Activated naive CD4-positive, alpha-beta T cell treated with anti-CD3 and anti-CD28 coated beads, Interleukin-2, amount 50 U/mL, for 72 hours (primary cell): ENCODE measurements at places on chromosomes 1 and 21. TPM values are rescaled to one million over a fixed set of nuclear protein-coding genes. Genes with fewer than 3 reads are reported as not detected.

- DNase-seq, result no peak
These were observed 33.1 kb downstream of the BCL9 start for GRCh38 chr1:147574401-147574800.

GRCh38 chr1:44407430-44408211 is 2.6 kb downstream of the RNF220 start:
- DNase-seq, result no peak

GRCh38 chr1:87151500-87152421 is 176.9 kb upstream of the LMO4 start:
- no peak for DNase-seq

ZSWIM5 gene
- 0.05 TPM for total RNA-seq

GRCh38 chr1:57886376-57886775 is 462.5 kb upstream of the DAB1 start:
- DNase-seq, result no peak

DNA sequence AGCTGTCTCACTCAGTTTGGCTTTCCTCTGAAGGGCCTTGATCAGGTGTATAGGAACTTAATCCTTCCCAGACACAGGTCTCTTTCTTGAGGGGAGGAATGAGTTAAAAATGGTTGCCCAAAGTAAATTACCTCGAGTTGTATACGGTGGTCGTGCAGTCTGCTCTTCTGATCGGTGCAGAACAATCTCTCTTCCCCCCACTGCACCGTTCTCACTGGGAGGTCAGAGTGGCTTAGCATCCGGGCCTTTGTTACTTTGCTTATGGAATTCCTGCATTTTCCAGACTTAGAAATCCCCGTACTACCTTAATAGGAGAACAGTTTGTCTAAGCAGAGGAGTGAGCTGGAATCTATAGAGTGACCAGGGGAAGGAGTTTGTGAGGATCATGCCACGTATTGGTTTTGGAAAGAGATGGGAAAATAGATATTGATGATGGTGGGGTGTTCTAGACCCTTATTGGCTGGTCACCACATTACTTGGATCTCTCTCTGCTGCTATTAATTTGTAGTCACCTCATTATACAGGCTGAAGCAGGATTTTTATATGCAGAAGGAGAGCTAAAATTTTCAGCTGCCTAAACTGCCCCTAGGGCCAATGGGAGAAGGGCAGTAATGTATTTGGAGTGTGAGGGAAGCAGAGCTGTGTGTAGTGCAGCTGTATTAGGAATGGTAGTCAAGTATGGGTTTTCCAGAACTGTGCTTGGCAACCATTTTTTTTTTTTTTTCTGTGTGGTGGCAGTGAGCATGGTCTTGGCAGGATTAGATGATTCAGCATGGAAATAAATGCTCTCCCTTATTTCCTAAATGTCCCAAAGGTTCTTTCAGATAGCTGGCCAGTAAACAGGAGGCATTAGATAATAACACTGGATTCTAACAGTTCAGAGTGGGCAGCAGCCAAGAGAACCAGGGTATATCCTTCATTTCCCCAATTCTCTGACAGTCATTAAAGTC is 81.5 kb downstream of the NDUFS5 start:
- no peak for DNase-seq

CRYAA gene
- not detected for total RNA-seq

KRTAP10-6 gene
- not detected for total RNA-seq

DLGAP3 gene
- total RNA-seq, result 0.71 TPM

- DNase-seq, result no peak
These were observed 28.3 kb upstream of the S100A7 start for GRCh38 chr1:153488731-153489130.

DNA sequence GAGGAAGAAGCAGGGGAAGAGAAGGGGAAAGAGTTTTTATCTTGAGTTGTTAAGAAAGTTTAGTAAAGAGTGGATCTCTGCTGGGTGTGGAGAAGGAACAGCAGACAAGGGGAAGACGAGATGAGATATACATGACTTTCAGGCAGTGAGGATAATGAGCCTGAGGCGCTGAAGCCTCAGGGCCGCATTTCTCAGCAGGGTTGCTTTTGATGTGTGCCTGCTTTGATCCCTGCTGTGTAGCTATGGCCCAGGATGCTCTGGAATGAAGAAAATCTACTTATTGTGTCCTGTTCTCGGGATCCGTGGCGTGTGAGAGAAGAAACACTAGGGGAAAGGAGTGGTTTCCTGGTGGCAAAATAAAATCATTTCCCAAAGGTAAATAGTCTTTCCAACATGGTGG is 15.1 kb upstream of the RPE65 start:
- DNase-seq, result no peak

DNA sequence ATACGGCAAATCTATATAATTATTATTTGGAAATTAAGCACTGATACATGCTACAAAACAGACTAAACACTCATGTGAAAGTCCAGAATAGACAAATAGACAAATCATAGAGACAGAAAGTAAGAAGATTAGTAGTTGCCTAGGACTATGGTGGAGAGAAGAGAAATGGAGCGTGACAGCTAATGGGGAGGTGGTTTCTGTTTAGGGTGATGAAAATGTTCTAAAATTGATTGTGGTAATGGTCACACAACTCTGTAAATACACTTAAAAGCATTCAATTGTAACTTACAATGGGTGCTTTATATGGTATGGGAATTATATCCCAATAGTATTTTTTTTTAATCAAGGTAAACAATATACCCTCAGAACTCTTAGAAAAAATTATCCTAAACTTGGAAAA is 20.4 kb upstream of the ITLN2 start:
- no peak for DNase-seq

DNA sequence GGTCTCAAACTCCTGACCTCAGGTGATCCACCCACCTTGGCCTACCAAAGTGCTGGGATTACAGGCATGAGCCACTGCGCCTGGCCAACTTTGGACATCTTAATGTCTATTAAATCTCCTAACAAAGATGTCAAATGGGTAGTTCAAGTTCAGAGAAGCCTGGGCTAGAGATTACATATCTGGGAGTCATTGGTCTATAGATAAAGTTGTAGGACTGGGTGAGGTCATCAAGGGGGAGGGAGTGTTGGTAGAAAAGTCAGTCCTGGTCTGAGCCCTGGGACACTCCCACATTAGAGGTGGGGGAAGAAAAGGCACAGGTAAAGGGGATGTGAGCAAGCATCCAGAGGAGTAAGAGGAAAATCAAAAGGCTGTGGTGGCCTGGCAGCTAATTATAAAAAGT is 6.6 kb downstream of the UBIAD1 start:
- DNase-seq, result no peak

DNA sequence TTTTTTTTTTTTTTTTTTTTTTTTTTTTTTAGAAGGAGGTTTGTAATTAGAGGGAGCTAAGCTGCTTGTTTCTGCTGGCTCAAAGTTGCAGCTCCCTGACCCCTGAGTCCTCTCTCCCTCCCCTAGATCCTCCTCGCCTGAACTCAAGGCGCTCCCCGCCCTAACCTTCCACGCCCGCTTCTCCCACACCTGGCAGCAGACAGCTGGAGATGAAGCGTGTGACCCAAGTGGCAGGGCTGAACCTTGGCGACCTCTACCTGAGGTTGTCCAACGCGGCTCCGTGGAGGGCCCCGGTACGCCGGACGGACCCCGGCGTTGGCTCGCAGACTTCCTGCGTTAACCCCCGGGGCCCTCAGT is 795 bp downstream of the NGF start:
- DNase-seq, result no peak

DNA sequence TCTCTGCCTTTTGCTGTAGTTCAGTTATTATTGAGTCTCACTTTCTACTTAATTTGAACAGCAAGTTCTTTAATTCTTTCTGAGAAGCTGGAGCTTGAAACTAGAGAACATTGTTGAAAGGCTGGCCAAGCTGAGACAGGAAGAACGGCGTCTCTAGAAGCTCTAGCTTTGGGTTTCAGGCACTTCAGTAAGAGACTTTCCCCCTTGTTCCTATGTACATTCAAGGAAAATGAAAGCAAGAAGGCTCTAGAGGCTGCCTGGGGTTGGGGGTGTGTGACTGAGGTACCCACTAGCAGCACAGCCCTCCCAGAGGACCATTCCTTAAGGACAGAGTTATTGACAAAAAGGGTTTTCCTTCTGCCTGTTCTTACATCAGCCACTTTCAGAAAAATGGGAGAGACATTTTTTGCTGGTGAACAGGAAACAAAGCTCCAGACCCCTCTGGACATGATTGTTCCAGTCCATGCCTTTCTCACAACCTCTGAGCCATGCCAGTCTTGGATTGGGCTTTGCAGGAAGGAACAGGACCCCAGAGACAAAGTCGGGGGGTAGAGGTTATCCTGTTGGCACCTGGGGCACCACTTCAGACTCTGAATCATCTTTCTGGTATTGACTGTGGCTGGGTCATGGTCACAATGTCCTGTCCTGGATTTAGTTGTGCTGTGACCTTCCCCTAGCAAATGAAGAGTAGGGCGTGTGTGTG is 63.1 kb downstream of the LAMC2 start:
- no peak for DNase-seq

GRCh38 chr1:111704776-111705175 is 34.4 kb downstream of the INKA2 start:
- DNase-seq, result no peak

NFYC gene
- 62.5 TPM for total RNA-seq

DNA sequence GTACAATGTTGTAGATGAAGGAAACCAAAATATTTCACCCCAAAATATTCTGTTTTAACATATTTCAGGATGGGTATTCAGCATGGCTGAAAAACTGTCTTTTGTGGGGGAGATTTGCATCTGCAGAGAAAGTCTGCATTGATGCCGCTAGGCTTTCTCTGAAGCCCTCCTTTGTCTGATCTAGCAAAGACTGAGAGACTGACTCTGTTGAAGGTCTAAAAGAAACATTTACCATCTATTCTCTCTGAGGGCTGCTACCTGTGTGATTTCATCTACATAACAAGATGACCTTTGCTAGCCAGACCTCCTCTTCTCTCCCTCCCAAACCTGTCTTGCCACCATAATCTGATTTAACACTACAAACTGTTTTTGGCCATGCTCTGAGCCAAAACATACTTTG is 12.4 kb upstream of the MT1HL1 start:
- no peak for DNase-seq

VPS26C gene
- 69.0 TPM for total RNA-seq

GRCh38 chr1:35881850-35882273 is 1.1 kb upstream of the AGO1 start:
- DNase-seq, result no peak

- DNase-seq, result no peak
These were observed 8.0 kb downstream of the RABGAP1L start for GRCh38 chr1:174167265-174167803.

GRCh38 chr1:21672478-21673276 is 3.5 kb upstream of the RAP1GAP start:
- DNase-seq, result no peak

- no peak for DNase-seq
These were observed 56.3 kb downstream of the ITGB3BP start for GRCh38 chr1:63466759-63467158.

TBX15 gene
- total RNA-seq, result not detected

DNA sequence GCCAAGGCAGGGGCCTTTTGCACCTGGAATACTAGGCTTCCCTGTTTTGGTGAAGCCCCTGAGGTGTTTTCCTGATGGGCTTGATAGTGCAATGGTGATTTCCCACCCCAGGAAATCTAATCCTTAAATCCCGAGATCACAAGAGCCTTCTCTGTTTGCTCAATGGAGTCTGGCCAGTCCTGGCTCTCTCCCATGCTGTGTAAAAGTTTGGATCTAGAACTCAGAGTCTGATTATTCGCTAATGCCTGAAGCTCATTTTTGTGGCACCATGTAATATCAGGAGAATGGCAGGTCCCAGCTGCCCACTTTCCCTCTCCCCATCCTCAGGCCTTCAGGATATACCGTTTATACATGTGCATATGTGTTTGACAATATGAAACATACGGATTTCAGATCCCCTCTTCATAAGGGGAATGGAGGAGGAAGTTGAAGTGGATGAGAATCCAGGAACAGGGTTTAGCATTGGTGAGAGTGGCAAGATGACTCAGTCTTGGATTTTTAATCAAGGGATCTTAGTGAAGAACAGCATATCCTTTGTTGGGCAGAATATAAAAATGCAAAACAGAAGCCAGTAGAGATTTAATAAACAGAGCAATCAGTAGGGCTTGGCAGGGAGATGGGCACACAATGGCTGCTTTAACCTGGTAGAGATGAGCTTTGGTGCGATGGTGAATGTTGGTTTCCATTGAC is 62.1 kb downstream of the CLIC6 start:
- no peak for DNase-seq

DNA sequence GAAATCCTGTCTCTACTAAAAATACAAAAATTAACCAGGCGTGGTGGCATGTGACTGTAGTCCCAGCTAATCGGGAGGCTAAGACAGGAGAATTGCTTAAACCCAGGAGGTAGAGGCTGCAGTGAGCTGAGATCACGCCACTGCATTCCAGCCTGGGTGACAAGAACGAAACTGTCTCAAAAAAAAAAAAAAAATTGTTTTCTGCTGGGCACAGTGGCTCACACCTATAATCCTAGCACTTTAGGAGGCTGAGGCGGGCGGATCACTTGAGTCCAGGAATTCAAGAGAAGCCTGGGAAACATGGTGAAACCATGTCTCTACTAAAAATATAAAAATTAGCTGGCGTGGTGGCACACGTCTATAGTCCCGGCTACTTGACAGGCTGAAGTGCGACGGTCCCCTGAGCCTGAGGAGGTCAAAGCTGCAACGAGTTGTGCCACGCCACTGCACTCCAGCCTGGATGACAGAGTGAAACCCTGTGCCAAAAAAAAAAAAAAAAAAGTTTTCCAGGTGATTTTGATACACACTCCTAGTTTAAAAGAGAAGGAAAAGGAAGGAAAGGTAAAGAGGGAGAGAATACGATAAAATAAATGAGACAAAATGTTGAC is 31.7 kb downstream of the ABL2 start:
- no peak for DNase-seq

RAB3GAP2 gene
- 51.5 TPM for total RNA-seq

- DNase-seq, result no peak
These were observed 598.1 kb upstream of the ADGRL4 start for GRCh38 chr1:79604490-79605198.

DNA sequence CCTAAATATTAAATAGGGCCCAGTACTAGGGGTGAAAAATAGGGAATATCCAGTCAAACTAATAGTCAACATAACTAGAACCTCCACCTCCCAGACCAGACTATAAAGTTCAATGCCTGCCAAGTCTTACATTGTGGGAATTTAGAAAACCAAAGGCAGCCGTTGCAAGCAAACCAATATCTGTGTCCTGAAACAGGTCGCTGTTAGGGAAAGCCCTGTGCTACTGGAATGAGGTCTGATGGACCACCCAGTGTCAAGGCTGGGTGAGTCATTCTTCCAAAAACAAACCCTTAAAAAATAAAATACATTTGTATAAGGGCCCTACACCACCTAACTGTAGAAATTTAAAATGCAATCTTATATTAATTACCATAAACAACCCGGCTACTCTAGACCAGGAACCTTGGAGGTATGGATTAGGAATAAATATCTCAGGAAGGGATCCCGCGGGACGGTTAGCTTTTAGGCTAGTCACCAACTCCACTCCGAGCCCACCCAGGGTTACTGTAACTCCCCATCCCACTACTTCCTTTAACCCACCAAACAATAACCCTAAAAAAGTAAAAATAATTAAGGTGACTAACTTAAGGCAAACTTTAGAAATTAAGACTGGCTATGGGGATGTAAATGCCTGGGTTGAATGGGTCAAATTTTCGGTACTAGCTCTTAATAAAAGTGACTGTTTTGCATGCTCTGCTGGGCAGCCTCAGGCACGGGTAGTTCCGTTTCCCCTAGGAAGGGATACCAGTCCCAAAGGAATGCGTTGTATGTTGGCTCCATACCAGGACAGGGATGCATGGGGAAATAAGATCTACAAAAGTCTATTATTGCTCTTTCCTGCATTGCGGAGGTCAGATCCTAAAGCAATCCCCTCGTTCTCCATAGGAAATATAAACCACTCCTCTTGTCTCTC is 65.4 kb upstream of the TLR5 start:
- no peak for DNase-seq

KRTAP13-1 gene
- total RNA-seq, result not detected
